ENCODE measurements at places on chromosomes 2 and 18.

GRCh38 chr2:227161947-227162346 is 2.1 kb downstream of the COL4A4 start:
- no peak for DNase-seq

DNA sequence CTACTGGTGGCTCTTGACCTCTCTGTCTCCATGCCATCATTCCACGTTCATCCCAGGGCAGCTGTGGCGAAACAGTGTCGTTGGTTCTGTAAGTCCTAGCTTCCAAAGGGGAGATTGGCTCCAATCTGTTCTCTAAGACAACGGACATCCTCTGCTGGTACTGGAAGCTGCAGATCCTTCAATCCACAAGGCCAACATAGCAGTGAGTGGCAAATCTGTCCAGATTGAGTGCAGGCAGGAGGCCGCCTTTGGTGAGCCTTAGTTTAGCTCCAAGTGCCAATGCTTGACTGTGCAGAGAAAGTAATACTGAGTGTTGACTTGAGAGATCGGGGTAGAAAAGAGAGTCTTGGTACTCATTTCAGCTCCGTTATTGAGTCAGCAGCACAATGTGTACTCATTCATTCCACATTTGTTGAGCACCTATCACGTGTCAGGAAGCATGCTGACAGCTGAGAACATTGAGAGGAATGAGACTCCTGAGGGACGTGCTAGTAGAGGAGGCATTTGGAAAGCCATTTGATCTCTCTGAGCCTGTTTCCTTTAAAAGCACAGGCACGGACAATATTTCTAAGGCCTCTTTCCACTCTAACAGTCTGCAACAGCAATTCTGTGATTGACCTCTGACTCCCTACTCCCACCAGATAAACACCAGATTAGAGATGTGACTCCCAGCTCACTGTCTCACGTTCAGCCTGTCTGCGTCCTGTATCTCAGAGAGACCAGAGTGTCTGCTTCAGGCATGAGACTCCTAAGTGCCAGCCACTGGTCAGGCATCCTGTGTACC is 306.0 kb downstream of the CLIP4 start:
- DNase-seq: no peak

GRCh38 chr2:142010477-142011270 is 120.1 kb downstream of the LRP1B start:
- DNase-seq: no peak

GRCh38 chr2:201984800-201985525 is 48.7 kb upstream of the FZD7 start:
- no peak for DNase-seq

GRCh38 chr18:1304392-1304992 is 399.8 kb downstream of the ADCYAP1 start:
- no peak for DNase-seq

- no peak for DNase-seq
Observed at GRCh38 chr2:173075056-173075780, 428 bp upstream of the MAP3K20 start.

GRCh38 chr2:163655667-163656066 is 80.1 kb downstream of the FIGN start:
- DNase-seq: no peak

DNA sequence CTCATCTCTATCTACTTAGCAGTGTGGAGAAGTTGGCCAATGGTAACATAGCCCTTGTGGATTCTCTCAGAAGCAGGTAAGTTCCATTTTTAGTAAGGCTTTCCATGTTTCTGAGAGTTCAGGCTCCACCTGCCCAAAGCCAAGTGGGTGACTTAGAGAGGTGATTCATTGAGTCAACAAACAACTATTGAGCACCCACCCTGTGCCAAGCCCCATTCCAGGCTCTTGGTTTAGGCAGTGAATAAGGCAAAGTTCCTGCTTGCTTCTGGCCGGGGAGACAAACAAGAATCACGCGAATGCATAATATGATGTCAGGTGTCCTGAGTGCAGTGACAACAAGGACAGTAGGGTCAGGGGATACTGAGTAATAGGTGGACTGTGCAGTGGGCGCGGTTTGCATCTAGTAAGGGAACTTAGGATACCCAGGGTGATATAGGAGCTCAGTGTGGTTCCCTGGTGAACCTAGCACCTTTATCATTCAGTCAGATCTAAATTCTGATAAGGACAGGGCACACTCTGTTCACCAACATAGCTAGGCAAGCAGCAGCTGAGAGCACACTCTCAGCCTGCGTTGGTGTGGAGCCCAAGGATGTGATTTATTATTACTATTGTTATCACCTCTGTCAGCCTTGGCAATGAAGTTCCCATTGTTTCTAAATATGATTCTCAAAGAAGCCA is 31.7 kb upstream of the KCTD1 start:
- DNase-seq: no peak

- no peak for DNase-seq
Observed at GRCh38 chr18:79889569-79889968, 61.9 kb downstream of the SLC66A2 start.

GRCh38 chr2:18404708-18405107 is 155.7 kb downstream of the RDH14 start:
- no peak for DNase-seq

- peak; percentile 92 for DNase-seq
Observed at GRCh38 chr2:177164584-177165052, 48.0 kb upstream of the HNRNPA3 start.

DNA sequence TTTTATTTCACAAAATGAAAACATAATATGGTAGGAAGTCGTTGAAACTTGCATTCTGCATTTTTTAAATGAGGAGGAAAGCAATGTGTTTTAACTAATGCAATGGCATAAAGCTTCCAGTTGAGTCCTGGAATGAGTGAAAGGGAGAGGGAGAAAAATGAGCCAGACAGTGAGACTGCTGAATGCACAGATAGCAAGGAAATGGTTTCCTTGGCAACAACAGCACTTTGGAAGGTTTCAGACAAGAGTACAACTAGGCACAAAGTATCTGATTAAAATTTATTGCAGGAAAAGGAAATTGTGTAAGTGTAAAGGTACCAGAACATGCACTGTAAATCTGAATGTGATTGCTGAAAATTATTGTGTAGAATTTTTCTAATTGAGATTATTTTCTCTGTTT is 320.1 kb upstream of the KYNU start:
- no peak for DNase-seq

GRCh38 chr18:62435435-62436031 is 87.3 kb upstream of the ZCCHC2 start:
- no peak for DNase-seq

- no peak for DNase-seq
Observed at GRCh38 chr2:134325696-134326095, 71.8 kb downstream of the MGAT5 start.

DNA sequence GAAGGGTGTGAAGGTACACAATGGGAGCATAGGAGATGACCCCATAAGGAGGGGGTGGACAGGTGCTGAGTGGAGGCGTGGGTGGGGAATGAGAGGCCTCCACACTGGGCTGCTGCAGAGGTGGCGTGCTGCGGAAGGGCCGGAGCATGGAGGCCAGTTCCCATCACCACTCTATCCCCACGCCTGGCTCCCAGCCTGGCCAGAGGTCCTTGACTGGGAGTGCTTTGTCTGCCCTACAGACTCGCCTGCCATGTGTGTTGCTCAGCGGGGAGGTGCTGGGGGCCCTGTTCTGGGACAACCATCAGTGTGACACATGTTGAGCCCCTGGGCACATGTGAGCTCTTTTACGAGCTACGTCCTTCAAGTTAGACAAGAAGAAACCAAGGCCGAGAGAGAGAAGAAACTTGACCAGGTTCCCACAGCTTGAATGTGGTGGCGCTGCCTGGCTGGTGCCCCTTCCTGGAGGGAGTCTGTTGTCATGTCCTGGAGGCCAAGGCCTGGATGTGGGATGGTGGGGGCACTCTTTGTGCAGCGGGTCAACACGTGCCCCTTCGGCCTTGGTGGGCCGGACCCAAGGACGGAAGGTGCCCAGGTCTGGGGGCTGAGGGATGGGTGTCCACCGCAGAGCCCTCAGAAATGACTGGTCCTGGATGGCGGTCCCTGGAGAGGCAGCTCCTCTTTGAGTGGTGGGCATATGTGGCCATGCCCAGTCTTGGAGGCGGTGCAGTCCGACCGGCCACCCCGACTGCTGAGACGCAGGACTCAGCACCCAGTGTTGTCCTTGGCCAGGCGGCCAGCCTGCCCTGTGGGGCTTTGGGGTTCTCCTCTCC is 1.2 kb upstream of the INPP5D start:
- DNase-seq: no peak

GRCh38 chr2:129876541-129876940 is 102.9 kb upstream of the RAB6C start:
- peak; percentile 47 for DNase-seq

DNA sequence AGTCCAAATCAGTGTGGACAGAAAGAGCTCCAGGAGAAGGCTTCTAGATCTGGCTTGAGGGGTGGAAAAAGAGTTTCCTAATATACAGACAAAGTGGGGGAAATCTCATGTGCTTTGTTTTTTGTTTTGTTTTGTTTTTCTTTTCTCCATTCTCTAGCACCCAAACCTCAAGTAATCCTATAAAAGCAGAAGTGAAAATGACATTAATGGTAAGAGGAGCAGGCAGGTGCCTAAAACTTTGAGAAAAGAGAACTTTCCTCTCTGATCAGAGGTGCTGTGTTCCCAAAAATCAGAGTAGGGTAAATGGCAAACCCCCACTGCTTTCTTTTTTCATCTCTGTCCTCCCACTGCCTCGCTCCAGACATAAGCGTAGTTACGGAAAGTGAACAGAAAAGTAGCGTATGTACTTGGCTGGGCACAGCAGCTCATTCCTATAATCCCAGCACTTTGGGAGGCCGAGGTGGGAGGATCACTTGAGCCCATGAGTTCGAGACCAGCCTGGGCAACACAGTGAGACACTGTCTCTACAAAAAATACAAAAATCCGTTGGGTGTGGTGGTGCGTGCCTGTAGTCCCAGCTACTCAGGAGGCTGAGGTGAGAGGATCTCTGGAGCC is 77.8 kb downstream of the FAM161A start:
- no peak for DNase-seq

DNA sequence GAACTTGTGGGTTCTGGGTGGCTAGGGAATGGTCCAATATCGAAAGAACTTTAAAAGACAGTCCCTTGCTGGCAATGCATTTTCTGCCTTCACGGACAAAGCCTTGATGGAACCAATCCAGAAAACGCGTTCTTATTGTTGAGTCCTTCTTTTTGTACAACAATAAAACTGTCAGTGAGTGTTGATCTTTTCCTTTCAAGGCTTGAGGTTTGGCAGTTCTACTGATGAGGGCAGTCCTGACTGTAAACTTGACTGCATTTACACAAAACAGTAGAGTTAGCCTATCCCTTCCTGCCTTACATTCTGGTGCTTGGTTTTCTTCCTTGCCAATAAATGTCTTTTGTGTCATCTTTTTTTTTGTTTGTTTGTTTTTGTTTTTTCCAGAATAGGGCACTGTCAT is 2.5 kb upstream of the UGT1A7 start:
- DNase-seq: no peak

DNA sequence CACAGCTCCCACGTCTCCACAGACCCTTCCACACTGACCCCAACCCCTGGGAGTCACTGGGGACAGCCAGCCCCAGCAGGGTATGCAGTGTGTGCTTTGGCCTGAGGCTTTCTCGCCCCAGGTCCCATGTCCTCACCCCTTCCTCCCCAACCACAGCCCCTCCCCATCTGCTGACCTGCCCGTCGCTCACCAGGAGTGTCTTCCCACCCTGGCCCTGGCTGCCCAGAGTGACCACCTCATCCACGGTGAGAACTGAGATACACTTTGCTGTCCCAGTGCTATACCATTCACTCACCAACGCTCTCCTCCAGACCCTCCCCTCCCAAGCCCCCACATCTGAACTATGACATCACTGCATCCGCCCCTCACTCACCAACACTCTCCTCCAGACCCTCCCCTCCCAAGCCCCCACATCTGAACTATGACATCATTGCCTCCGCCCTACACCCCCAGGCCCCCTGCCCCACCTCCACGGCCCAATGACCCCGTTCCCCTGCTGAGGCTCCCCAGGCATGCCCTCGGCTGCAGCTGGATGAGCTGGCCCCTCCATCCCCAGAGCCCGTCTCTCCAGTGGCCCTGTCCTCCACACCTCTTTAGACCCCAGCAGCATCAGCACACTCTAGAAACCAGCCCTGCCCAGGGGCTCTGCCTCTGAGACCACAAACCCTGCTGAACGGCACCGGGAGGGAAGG is 55.2 kb downstream of the ANKMY1 start:
- DNase-seq: no peak
